Stimulated activated CD4-positive, alpha-beta T cell treated with anti-CD3 and anti-CD28 coated beads, Interleukin-4, amount 100 ng/mL, for 1 hour (primary cell): ENCODE measurements at places on chromosomes 11 and 22.

DNA sequence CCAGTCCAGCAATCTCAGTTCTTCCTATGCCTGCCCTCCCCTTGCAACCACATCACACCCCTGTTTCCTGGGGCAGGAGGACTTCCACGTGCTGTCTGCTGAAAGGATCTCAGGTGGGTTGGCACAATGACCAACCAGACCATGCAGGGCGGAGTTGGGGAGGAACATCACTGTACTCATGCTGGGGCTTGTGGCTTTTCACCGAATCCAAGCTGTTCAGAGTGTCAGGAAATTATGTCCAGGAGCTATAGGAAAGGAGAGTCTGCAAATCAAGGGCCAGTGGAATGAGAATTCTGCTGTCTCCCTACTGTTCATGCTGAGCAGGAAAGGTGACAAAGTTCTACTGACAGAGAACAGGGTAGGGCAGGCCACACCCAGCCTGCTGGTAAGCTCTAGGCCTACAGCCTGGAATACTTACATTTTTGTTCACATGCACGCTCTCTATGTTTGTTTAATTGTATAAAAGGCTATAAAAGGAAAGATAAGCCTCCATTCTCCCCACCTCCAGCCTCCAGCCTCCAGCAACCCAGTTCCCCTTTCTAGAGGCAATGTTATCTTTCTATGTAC, 1.7 kb upstream of the PLAAT2 start:
- DNase-seq = no peak

DNA sequence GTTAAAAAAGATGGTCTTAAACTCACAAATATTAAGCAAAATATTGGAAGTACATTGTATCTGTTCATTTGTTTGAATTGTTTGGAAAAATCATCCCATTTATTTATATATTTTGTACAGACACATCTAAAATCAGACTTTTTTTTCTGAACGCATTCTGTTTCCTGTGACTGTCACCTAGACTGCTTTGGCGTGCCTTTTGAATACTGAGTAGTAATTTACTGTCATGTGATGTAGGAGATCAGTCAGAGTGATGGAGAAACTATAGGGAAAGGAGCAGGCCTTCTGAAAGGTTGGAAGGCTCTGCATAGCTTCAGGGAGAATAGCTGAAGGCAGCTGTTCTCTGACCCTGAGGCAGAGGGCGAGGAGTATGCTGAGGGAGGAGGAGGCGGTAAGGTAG, 452.0 kb upstream of the ARHGAP42 start:
- no peak for DNase-seq

DNA sequence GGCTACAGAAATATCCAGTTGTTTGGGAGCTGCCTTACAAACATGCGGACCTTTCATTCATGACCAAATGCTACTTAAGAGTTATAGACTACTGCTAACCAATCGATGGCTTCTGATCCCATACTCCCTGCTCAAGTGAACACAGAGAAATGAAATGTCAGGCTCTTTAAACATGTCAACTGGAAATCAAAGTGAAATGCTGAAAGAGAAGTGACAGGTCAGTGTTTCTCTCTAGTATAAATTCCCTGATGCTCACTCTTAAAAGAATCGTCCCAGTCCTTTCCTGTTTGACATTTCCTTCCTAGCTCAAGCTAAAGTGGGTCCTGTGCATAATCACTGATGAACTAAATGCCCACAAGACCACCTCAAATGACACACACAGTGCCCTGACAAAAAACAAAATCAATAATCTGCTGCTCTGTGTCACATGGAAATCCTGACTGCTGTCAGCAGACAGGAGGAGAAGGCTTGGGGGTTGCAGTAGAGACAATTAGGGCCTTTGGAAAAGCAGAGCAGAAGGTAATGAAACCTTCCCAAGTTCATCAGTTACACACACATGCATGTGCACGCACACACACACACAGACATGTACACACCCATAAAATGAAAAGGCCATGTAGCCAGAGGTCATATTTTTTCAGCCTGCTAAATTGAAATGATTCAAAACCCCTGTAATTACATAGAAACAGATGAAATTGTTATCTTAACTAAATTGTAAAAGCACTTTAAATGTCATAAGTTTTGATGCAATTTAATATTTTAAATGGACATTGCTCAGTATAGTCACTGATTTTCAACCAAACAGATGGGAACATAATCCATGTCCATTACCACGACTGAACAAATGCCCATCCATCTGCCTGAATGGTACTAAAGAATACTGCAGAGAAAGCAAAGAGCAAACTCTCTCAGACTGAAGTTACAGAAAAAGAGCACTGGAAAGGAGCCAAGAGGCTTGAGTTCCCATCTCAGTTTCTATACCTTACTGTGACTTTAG, 330.7 kb downstream of the TTC28 start:
- no peak for DNase-seq

GRCh38 chr11:66875378-66875777, 18.5 kb downstream of the LRFN4 start:
- DNase-seq = no peak

DNA sequence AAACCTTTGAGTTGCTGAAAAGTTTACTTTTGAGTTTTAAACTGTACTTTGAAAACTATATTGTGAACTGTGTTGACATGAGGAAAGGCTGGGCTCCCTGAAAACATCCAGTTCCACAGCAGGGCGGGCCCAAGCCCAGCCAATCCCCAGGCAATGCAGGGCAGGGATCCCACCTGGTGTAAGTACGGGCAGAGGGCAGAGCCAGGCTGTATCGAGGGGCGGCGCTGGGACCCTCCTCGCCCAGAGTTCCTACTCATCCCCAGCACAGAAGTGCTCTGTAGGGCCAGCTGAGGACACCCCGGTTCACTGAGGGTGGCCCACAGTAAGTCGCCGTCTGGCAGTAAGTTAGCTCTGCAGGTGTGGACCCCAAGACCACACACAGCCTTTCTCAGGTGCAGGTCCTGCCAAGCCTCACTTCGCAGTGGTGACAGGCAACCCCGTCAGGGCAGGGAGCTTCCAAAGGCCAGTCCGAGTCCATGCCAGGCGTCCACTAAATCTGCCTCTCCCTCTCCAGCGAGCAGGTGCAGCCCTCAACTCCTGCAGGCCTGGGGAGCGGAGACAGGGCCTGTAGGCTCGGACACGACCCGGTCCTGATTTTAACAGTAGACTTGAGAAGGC, 6.3 kb downstream of the RASSF7 start:
- DNase-seq = no peak

- no peak for DNase-seq
These were observed 387.7 kb downstream of the NXPE2 start for GRCh38 chr11:115065830-115066664.

- no peak for DNase-seq
These were observed 11.1 kb downstream of the OR5B3 start for GRCh38 chr11:58395581-58395980.

- DNase-seq = no peak
These were observed 25.0 kb downstream of the RAB30 start for GRCh38 chr11:83046621-83047172.

GRCh38 chr11:65189191-65189590, 7.5 kb downstream of the CAPN1 start:
- DNase-seq = no peak

GRCh38 chr11:102608699-102609098, 16.4 kb downstream of the MMP20 start:
- no peak for DNase-seq

- DNase-seq = no peak
These were observed 24.1 kb upstream of the CDC42EP2 start for GRCh38 chr11:65290448-65291165.

GRCh38 chr11:79363256-79363655, 77.6 kb downstream of the TENM4 start:
- DNase-seq = no peak

GRCh38 chr22:29092243-29092642, 19.4 kb downstream of the KREMEN1 start:
- DNase-seq = no peak

DNA sequence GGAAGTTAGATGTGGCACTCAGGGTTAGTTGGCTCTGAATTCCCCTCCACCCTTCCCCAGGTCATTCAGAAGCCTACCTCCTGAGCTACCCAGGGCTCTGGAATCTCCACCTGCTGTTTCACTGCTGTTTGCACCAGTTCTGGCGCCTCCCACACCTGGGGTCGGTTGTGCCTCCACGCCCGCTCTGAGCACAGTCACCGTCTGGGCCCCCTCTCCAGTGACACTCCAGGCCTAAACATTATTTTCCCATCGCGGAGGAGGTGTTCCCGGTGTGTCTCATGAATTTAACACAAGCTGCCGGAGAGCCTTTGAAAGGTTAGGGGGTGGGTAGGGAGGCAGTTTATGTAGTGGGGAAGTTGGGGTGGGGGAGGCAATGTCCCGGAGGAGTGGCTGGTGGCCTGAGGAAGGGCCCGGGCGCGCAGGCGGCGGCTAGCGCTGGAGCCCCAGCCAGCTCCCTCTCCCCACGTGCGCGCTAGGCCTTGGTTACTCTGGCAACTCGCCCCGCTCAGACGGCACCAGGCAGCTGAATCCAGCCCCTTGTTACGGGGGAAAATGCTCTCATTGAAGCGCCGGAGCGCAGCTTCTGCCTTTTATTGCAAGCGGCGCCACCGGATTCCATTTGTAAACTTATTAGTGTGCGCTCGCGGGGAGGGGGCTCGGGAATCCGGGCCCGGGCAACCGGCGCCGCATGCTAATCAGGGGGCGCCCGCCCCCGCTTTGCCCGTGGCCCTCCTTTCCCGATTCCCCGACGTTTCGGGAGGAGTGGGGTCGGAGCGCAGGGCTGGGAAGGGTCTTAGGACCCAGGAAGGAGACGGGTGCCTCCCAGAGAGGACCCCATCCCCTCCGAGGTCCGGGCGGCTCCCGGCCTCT, 52.4 kb downstream of the GRIK4 start:
- no peak for DNase-seq

- no peak for DNase-seq
These were observed 8.9 kb upstream of the MYBPC3 start for GRCh38 chr11:47361419-47361818.
